ENCODE measurements at places on chromosomes 5 and 9.

DNA sequence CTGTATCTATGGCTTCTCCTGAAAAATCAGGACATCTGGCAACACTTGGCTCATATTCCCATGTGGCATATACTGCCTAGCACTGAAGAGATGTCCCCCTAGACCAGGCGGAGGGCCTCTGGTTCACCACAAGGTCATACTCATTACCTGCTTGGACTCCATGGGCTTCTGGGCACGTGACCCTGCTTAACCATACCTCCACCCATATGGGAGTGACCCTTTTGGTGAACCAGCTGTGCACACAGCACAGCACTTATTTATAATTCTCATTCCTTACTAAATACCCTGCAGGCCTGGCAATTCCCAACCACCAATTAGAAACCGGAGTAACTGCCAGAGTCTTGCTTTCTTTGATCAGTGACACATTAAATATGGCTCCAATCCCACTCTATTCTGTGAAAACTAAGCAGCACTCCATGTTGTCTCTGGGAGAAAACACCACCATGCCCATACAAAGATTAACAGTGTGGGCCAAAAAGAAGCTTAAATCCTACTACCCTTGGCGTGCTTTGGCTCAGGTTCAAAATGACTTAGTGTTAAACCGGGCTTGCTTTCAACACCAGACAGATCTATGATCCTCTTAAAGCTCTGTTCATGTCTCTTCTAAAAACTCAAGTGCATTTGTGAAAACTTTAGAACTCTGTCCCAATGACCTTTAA, 57.7 kb downstream of the MTMR12 start:
- no peak for DNase-seq

GRCh38 chr5:111562561-111562960, 50.2 kb upstream of the STARD4 start:
- DNase-seq: no peak

- DNase-seq: no peak
These were observed 27.6 kb upstream of the LTC4S start for GRCh38 chr5:179766021-179766725.

- no peak for DNase-seq
These were observed 86.5 kb downstream of the MTRR start for GRCh38 chr5:7955476-7955875.

GRCh38 chr9:92265154-92265553, 28.3 kb downstream of the IARS1 start:
- no peak for DNase-seq

GRCh38 chr9:126830827-126831226, 26.0 kb downstream of the ZBTB43 start:
- DNase-seq: no peak

- no peak for DNase-seq
These were observed 302.3 kb downstream of the ARL15 start for GRCh38 chr5:54007827-54008777.

DNA sequence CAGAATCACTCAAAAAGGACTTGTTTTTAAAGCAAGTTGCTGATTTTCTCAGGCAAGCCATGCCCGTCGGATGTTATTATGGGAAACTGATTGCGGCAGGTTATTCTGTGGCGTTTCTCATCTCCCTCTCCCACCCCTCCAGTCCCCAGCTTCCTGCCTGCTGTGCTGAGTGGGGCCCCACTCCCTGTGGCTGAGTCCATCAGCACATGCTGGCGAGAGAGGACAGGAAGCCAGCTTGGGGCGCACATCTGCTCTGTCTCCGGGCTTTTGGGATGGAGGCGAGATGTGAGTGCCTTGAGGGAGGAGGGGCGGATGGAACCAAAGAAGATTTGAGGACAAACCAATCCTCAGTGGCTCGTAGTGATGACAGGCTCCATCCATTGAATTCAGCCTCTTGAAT, 108.0 kb downstream of the DAPK1 start:
- DNase-seq: no peak

DNA sequence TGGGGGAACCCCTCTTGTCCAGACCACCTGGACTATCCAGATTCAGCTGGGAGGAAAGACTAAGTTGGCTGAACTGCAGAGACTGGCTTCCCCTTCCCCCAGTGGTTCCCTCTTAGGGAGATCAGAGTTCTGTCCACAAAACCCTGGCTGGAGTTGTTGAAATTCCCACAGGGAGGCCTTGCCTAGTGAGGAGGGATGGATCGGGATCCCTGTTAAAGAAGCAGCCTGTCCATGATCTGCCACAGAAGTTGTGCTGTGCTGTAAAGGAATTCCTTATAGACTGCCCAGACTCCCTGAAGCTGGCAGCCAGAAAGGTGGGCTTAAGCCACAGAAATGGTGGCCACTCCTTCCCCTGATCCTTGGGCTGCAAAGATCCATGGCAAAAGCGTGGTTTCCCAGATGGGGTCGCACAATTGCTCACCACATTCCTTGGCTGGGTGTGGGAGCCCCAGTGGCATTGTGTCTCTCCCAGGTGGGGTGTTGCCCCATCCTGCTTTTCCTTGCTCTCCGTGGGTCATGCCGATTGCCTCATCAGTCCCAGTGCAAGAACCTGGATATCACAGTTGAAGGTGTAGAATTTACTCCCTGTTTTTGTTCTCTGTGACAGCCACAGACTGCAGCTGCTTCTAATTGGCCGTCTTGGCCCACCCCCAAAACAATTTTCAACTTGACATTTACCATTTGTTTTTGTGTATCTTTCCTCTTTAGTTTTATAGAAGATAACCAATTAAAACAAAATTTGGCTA, 342.4 kb downstream of the FGF10 start:
- DNase-seq: no peak

DNA sequence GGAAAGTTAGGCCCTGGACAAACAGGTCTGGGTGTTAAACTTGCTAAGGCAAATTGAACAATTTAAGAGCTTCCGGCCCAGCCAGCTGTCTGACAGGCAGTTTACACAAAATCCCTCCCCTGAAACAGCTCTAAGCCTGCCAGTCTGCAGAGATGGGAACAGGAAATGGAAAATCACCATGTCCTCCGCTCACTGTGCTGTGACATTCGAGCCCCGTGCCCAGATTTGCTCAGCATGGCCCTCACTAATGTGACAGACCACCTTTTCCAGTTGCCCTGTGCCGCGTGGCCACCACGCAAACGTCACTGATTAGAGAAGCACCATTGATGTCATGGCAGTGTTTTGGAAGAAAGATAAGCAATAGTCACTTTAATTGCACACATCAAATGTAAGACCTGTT, 41.0 kb downstream of the CCNJL start:
- DNase-seq: no peak

- no peak for DNase-seq
These were observed 142.8 kb downstream of the MAST4 start for GRCh38 chr5:66739021-66739420.

- DNase-seq: no peak
These were observed 735.2 kb upstream of the DMAC1 start for GRCh38 chr9:8534828-8535227.

DNA sequence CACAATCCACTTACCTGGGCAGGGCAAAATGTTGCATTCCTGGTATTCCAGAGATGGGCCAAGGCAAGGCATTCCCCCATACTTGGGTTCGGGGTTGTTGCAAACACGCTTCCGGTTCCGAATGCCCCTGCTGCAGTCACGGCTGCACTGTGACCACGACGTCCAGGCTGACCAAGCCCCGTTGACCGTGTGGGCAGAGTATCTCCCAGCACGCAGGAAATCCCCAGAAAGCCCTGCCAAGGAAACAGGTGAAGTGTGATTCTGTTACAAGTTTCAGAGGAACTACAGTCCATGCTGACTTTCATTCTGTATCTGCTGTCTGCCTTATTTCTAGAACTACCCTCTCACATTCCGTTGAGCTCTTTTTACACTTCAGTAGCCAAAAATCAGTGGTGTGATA, 483.0 kb downstream of the SEMA5A start:
- DNase-seq: no peak

DNA sequence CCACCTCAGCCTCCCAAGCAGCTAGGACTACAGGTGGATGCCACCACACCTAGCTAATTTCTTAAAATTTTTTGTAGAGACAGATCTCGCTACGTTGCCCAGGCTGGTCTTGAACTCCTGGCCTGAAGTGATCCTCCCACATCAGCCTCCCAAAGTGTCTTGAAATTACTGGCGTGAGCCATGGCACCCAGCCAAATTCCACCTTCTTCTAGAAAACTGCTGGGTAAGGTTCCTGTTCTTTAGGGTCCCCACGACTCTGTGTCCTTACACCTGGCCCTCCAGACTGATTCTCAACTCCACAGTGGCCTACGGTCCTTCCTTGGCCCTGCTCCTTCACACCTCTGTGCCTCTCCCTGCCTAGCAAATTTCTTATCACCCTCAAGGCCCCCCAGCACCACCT, 1.9 kb downstream of the MAPK9 start:
- no peak for DNase-seq
